ENCODE measurements at places on chromosomes 4 and X. TPM values are rescaled to one million over a fixed set of nuclear protein-coding genes. Genes with fewer than 3 reads are reported as not detected.

FGFBP1 gene
- total RNA-seq, result not detected

LIMCH1 gene
- 1.5 TPM for total RNA-seq

CT45A10 gene
- total RNA-seq, result not detected

EGFL6 gene
- 2.6 TPM for total RNA-seq

SSX2 gene
- total RNA-seq, result 0.39 TPM

ANKRD50 gene
- 27.6 TPM for total RNA-seq

TRMT10A gene
- 4.5 TPM for total RNA-seq

ODAPH gene
- total RNA-seq, result not detected

CXorf65 gene
- total RNA-seq, result not detected

CHIC1 gene
- total RNA-seq, result 18.3 TPM

SLC2A9 gene
- total RNA-seq, result not detected

LONRF3 gene
- total RNA-seq, result 0.10 TPM

CENPE gene
- total RNA-seq, result 25.2 TPM

ZNF718 gene
- 35.1 TPM for total RNA-seq

MAGEB17 gene
- total RNA-seq, result 2.2 TPM

SSX3 gene
- not detected for total RNA-seq

ANXA5 gene
- total RNA-seq, result 129 TPM

TMEM164 gene
- total RNA-seq, result 12.8 TPM

CLDN2 gene
- total RNA-seq, result not detected
